Astrocyte of the spinal cord (primary cell): ENCODE measurements at places on chromosomes 6 and 20.

DNA sequence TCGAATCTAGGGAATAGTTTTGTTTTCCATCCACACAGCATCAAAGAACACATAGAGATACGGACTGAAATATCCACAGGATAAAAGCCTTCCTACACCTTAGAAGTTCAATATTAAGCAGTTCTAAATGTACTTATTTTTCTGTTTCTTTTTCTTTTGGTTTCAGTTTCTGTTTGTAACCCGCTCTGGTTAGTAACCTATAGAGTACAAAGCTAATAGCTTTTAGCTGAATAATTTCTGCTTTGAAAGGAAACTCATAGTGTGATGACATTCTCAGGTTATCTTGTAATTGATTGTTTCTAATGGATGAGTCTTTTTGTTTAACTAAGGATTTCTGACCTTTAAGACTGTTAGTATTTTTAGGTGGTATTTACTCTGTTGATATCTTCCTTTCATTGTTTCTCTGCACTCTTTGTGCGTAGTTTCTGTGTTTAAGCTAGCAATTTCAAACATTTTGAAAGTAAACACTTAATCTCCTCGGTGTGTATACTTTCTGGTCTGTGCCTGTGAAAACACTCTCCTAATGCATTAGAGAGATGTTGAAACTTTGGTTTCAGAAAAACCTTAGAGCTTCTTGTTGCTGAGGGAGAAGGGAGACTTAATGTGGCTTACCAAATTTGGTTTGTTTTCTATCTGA, 385.5 kb downstream of the HDGFL1 start:
- peak; percentile 49 for DNase-seq

GRCh38 chr6:145548933-145549648, 186.2 kb downstream of the EPM2A start:
- no peak for DNase-seq

GRCh38 chr6:80608881-80609280, 502.4 kb downstream of the BCKDHB start:
- DNase-seq = peak; percentile 46

- DNase-seq = no peak
Measured at GRCh38 chr6:54301770-54302169, 6.5 kb upstream of the TINAG start.
